ENCODE measurements at places on chromosomes 12 and 14.

DNA sequence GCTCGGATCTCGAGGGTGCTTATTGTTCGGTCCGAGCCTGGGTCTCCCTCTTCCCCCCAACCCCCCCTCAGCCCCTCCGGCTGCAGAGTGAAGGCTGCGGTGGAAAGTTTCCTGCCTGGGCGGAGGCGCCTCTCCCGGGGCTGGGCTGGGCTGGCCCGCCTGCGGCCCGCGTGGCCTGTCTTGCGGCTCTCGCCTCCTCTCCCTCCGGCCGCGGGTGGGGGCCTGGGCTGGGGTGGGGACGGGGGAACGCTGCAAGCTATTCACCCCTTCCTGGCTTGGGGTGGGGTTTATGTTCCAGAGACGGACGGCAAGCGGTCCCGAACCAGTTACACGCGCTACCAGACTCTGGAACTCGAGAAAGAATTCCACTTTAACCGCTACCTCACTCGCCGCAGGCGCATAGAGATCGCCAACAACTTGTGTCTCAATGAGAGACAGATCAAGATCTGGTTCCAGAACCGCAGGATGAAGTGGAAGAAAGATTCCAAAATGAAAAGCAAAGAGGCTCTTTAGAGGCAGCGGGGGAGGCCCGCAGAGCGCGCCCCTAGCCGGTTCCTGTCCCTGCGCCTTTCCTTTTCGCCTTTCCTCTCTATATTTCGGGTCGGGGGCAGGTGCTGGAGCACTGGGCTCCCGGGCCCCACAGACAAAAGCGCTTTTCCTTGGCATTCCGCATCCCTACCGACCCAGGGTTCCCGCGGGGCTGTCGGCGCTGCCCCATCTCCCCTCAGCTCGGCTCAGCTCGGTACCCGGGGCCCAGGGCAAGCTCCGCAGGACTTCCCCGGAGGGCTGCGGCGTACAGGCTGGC, 1.3 kb downstream of the HOXC5 start:
- no peak for DNase-seq

- no peak for DNase-seq
Observed at GRCh38 chr12:113464452-113464775, 7.3 kb downstream of the LHX5 start.

DNA sequence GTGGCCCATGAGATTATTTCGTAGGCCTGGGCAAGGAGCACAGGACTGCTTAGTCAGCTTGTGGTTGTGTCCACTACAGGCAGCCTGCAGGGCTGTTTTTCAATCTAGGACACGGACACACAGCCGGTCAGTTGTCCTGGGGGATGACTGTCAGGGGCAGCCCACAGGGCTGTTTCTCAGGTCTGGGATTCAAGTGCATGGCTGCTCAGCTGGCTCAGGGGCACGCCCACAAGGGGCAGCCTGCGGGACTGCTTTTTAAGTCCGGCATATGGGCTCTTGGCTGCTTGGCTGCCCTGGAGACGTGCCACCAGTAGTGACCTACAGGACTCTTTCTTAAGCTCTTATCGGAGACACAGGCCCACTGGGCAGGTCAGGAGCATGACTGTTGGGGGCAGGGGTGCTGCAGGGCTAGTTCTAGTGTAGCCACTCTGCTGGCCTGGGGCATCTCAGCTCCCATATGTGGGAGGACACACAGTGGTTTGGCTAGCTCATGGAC, 26.6 kb upstream of the GTF2A1 start:
- DNase-seq: no peak

- DNase-seq: no peak
Observed at GRCh38 chr14:86357876-86358275, 827.9 kb downstream of the FLRT2 start.

GRCh38 chr14:82905762-82906161, 1372.1 kb upstream of the SEL1L start:
- DNase-seq: no peak

DNA sequence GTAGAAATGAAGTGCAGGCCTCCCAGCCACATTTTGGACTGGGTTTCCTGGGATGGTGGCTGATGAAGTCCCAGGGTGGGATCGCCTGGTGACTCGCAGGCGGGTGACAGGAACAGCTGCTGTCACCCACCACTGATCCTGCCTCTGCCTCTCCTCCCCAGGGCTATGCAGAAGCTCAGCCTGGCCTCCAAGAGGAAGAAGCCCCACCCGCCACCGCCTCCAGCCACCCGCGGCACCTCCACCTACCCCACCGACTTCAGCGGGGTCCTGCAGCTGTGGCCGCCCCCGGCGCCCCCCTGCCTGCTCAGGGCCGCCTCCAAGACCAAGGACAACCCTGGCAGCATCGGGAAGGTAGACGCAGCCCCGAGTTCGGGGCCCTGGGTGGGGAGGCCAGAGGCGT, 28.3 kb downstream of the KIF26A start:
- DNase-seq: no peak
